ENCODE measurements at places on chromosomes 12 and 14.

- no peak for DNase-seq
- no peaks in the 10 kb centered on the region for H3K4me1 ChIP-seq
- peaks cover 26% of the 10 kb centered on the region for H3K36me3 ChIP-seq
- H3K27me3 ChIP-seq: no peaks in the 10 kb centered on the region
- H3K4me3 ChIP-seq: no peak overlapping the region
- H3K27ac ChIP-seq: peak overlapping the region; percentile 0
These were observed 13.4 kb downstream of the AGAP2 start for GRCh38 chr12:57724936-57725740.

DNA sequence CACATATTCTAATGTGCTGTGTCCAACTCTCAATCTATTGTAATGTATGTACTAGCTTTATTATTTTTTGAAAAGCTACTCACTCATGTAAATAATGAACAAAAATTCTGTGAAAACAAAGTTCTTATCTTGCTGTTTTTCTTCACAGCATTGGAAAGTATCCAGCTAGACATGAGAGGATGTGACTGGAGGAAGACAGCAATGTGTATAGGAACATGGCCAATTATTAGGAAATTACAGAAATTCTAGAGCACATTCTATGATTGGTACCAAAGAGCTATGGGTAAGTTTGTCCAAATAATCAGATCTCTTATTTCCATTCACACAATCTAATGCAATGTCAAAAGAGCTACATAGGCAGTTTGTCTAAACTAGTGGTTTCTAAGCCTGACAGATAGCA is 1100.2 kb downstream of the FSCB start:
- no peak for DNase-seq
- no peak overlapping the region for H3K27ac ChIP-seq
- no peaks in the 10 kb centered on the region for H3K4me1 ChIP-seq
- H3K4me3 ChIP-seq: no peak overlapping the region

- no peak overlapping the region for H3K27ac ChIP-seq
- no peak overlapping the region for H3K4me3 ChIP-seq
- H3K4me1 ChIP-seq: no peaks in the 10 kb centered on the region
- no peaks in the 10 kb centered on the region for H3K36me3 ChIP-seq
- H3K27me3 ChIP-seq: peaks cover 26% of the 10 kb centered on the region
- DNase-seq: no peak
These were observed 88.8 kb downstream of the CCDC60 start for GRCh38 chr12:119423285-119423684.

DNA sequence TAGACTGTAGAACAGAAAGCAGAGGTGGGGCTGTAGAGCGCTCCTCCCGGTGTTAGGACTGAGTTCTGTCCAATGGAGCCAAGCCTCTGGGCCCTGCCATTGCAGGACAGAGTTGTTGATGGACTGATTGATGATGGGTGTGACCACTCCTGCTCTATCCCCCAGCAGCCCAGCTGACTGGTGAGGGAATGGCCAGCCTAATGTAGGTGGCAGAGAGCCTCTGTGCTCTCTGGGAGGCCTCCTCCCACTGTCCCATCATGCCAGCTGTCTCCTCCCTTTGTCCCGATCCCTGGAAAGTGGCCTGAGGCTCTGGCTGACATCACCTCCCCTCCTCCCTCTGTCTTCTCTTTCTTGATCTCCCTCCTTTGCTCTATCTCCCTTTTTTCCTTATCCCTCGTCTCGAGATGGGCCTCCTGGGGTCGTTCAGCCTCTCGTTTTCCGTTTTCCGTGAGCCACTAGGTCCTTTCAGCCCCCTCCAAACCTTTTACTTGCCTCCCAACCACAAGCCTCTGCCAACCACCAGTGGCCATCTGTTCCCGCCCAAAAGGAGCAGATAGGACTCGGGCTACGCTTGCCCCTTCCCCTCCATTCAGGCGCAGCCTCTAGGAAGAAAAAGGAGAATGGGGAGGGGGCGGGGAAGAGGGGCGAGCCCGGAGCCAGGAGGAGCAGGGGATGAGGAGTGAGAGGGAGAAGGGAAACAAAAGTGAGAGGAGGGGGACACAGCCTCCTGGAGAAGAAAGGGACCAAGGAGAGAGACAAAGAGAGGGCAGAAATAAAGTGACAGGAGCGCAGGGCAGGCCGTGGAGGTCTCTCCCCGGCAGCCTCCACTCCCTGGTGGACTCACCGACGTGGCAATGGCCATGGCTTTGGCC is 572 bp downstream of the EFS start:
- H3K36me3 ChIP-seq: no peaks in the 10 kb centered on the region
- peaks cover 26% of the 10 kb centered on the region for H3K27me3 ChIP-seq
- no peak overlapping the region for H3K27ac ChIP-seq
- H3K4me1 ChIP-seq: peaks cover 6% of the 10 kb centered on the region
- no peak overlapping the region for H3K4me3 ChIP-seq
- DNase-seq: no peak

- H3K27ac ChIP-seq: no peak overlapping the region
- H3K4me1 ChIP-seq: no peaks in the 10 kb centered on the region
- no peak for DNase-seq
- H3K4me3 ChIP-seq: no peak overlapping the region
These were observed 36.5 kb downstream of the CMKLR1 start for GRCh38 chr12:108302403-108303311.

- DNase-seq: peak; percentile 67
- peak overlapping the region; percentile 78 for H3K4me3 ChIP-seq
- H3K36me3 ChIP-seq: peaks cover 28% of the 10 kb centered on the region
- H3K27me3 ChIP-seq: no peaks in the 10 kb centered on the region
These were observed 7.9 kb downstream of the SETD1B start for GRCh38 chr12:121811434-121812319.

DNA sequence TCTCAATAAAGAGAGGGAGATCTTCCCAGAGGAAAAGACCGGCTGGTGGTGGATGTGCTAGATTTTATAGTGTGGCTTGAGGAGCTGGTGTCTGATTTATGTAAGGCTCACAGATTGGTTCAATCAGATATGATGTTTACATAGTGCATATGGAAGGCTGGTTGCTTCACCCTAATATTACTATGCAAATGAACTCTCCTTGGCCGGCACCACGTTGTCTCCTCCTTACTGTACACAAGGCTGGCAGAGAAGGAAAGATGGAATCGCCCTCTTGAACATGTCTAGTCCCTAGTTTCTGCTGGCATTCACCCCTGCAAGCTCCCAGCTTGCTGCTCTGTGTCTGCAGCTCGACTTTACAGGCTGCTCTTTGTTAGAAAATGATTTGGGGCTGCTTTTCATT is 8.9 kb downstream of the FAM186A start:
- DNase-seq: no peak
- no peaks in the 10 kb centered on the region for H3K4me1 ChIP-seq
- no peaks in the 10 kb centered on the region for H3K27me3 ChIP-seq
- no peak overlapping the region for H3K27ac ChIP-seq
- H3K4me3 ChIP-seq: no peak overlapping the region
- H3K36me3 ChIP-seq: no peaks in the 10 kb centered on the region

DNA sequence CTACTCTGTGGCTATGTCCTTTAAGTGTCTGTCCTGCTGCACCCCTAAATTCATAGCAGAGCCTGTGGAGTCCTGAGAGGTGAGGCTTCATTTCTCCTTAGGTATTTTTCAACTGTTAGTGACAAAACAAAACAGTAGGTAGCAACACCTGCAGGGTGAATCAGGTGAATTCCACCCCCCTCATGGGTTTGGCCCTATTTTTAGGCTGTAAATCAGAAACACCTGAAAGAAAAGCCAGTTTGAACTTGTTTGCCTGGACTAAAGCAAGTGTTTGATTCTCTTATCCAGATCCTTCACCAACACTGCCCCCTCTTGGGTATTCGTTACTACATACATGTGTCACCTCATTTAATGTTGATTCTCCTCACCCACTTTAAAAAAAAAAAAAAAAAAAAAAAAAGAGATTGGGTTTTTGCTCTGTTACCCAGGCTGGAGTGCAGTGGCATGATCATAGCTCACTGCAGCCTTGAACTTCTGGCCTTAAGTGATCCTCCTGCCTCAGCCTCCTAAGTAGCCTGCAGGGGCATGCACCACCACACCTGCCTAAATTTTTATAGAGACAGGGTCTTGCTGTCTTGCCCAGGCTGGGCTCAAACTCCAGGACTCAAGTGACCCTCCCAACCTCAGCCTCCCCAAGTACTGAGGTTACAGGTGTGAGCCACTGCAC is 10.3 kb downstream of the TBPL2 start:
- H3K27ac ChIP-seq: peak overlapping the region; percentile 62
- no peak overlapping the region for H3K4me3 ChIP-seq
- no peaks in the 10 kb centered on the region for H3K27me3 ChIP-seq
- no peaks in the 10 kb centered on the region for H3K36me3 ChIP-seq

- no peaks in the 10 kb centered on the region for H3K27me3 ChIP-seq
- no peaks in the 10 kb centered on the region for H3K36me3 ChIP-seq
- DNase-seq: no peak
- H3K4me1 ChIP-seq: peaks cover 10% of the 10 kb centered on the region
- no peak overlapping the region for H3K27ac ChIP-seq
These were observed 3.3 kb downstream of the FGD6 start for GRCh38 chr12:95213928-95214327.

- H3K27me3 ChIP-seq: no peaks in the 10 kb centered on the region
- no peaks in the 10 kb centered on the region for H3K4me1 ChIP-seq
- H3K36me3 ChIP-seq: peaks cover 1% of the 10 kb centered on the region
- DNase-seq: no peak
- H3K27ac ChIP-seq: no peak overlapping the region
- H3K4me3 ChIP-seq: no peak overlapping the region
These were observed 148.7 kb upstream of the PDZRN4 start for GRCh38 chr12:41039461-41039860.

DNA sequence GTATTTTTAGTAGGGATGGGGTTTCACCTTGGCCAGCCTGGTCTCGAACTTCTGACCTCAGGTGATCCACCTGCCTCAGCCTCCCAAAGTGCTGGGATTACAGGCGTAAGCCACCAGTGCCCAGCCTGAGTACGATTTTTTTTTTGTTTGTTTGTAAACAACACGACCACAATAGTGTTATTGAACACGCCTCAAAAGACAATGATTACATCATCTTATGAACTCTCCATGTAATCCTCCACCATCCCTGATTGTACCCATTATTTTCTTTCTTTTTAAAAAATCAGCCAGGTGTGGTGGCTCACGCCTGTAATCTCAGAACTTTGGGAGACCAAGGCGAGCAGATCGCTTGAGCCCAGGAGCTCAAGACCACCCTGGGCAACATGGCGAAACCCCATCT is 25.1 kb upstream of the TBX3 start:
- H3K27me3 ChIP-seq: peaks cover 12% of the 10 kb centered on the region
- no peaks in the 10 kb centered on the region for H3K4me1 ChIP-seq
- no peak overlapping the region for H3K27ac ChIP-seq
- H3K36me3 ChIP-seq: no peaks in the 10 kb centered on the region
- no peak for DNase-seq
- H3K4me3 ChIP-seq: no peak overlapping the region

DNA sequence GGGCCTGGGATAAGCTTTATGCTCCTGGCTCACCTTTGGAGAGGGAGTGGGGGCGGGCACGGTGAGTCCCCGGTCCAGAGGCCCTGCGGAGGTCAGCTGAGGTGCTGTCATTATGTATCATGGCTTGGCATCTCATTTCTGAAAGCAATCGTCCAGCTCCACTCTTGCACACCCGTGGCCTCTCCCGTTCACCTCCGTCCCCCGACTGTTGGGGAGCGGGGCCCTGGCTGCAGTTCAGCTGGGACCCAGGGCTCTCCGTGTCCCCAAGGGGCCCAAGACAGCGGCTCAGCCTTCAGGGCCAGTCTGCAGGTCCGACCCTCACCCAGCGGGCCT is 10.6 kb downstream of the BMP4 start:
- H3K36me3 ChIP-seq: no peaks in the 10 kb centered on the region
- no peak for DNase-seq
- H3K27ac ChIP-seq: no peak overlapping the region
- no peaks in the 10 kb centered on the region for H3K4me1 ChIP-seq

GRCh38 chr14:74140374-74140850 is 55.7 kb downstream of the LIN52 start:
- no peaks in the 10 kb centered on the region for H3K27me3 ChIP-seq
- DNase-seq: no peak
- no peak overlapping the region for H3K27ac ChIP-seq
- no peak overlapping the region for H3K4me3 ChIP-seq

DNA sequence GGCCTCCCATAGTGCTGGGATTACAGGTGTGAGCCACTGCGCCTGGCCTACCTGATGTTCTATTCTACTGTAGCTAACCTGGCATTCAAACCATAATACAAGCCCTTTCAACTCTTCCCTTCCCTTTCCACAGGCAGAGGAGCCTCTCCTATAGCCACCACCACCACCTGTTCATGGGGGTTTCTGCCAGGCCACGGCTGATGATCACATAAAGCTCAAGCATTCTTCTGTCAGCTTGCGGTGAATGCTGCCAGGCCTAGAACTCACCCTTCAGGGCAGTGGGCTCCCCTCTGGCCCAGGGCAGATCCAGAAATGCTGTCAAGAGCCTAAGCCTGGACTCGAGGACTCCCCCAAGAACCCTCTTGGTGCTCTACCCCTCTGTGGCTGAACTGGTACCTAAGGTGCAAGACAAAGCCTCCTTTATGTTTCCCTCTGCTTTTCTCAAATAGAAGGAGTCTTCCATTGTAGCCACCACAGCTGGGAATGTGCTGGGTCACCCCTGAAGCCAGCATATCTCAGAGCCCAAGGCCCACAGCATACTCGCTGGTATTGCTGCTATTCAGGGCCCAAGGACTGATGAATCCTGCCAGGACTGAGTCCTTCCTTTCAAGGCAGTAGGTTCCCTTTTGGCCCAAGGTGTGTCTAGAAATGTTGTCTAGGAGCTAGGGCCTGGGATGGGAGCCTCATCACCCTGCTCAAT is 3.4 kb upstream of the DLGAP5 start:
- DNase-seq: no peak
- no peak overlapping the region for H3K27ac ChIP-seq
- H3K4me1 ChIP-seq: peaks cover 16% of the 10 kb centered on the region

GRCh38 chr14:79712302-79712950 is 498.9 kb downstream of the DIO2 start:
- H3K4me1 ChIP-seq: no peaks in the 10 kb centered on the region
- no peak overlapping the region for H3K27ac ChIP-seq
- no peaks in the 10 kb centered on the region for H3K36me3 ChIP-seq
- H3K4me3 ChIP-seq: no peak overlapping the region

- DNase-seq: no peak
- no peak overlapping the region for H3K27ac ChIP-seq
- no peak overlapping the region for H3K4me3 ChIP-seq
- no peaks in the 10 kb centered on the region for H3K27me3 ChIP-seq
- H3K36me3 ChIP-seq: peaks cover 49% of the 10 kb centered on the region
These were observed 62.7 kb downstream of the TTLL5 start for GRCh38 chr14:75723716-75724115.

- H3K4me1 ChIP-seq: peaks cover 52% of the 10 kb centered on the region
- peak overlapping the region; percentile 99 for H3K27ac ChIP-seq
These were observed 4.1 kb downstream of the SINHCAF start for GRCh38 chr12:31321897-31322228.
